Astrocyte of the hippocampus (primary cell): ENCODE measurements at places on chromosomes 2 and 18.

GRCh38 chr2:39837856-39838453 lies 58.9 kb upstream of the THUMPD2 start:
- DNase-seq = peak; percentile 43

- DNase-seq = peak; percentile 11
Measured at GRCh38 chr2:200171731-200172482, 134.6 kb upstream of the SPATS2L start.

- no peak for DNase-seq
Measured at GRCh38 chr18:76955524-76956170, 133.3 kb downstream of the ZNF236 start.

DNA sequence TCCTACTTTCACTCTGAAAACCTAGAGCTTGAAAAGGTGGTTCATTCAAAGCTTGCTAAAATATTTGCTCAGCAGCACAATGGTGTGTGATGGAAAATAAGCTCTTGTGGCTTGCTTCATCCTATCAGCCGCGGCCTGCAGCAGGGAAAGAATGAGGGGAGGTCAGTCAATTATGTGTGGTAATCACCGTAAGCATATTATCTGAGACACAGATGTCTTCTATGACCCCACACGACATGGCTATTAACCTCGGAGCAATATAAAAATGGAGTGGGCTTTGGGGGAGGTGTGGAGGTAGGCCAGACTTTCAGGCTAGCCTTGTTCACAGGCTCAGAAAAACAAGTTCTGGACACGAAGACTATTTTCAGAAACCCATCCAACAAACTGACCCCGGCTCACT lies 98.4 kb upstream of the SIX3 start:
- DNase-seq = no peak

GRCh38 chr2:2581331-2582159 lies 250.5 kb upstream of the MYT1L start:
- no peak for DNase-seq
